Stimulated activated CD8-positive, alpha-beta memory T cell treated with anti-CD3 and anti-CD28 coated beads, Interleukin-7, amount 100 ng/mL, for 1 hour (primary cell): ENCODE measurements at places on chromosomes 2 and 18.

GRCh38 chr2:224532931-224533330 is 52.2 kb downstream of the CUL3 start:
- no peak for DNase-seq

DNA sequence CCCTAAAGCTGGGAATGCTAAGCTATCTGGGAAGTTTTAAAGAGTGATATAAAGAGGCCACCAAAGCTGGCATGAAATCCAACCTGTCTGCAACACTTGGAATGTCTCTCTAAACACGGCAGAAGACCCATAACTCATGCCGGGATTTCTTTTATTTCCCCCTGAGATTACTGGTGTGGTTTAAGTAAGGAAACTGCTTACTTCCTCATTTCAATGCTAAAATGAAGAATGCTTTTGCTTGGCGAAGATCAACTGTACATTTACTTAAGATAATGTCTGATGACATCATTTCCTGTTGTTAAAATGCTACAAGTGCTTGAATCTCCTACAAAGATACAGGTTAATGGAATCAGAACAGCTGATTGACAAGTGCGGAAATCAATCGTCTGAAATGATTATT is 353.8 kb upstream of the SALL3 start:
- DNase-seq: no peak

DNA sequence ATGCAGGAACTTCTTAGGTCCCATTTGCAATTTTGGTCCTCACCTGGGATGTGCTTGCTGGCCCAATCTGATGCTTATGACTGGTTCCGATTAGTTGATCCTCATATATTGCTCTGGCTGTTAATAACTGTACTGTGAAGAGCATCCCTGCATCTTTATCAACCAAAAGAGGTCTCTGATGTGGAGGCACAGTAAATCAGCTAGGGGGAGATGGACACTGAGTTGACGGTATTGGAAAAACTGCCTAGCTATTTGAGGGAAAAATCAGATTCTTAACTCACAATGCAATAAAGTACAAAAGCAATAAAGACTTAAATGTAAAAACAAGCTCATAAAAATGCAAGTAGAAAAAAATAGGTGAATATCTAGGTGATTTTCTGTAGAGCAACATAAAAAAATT is 188.0 kb upstream of the TCF4 start:
- DNase-seq: no peak

GRCh38 chr2:241092677-241093076 is 9.4 kb downstream of the MTERF4 start:
- DNase-seq: no peak

GRCh38 chr18:54883816-54884604 is 55.7 kb downstream of the RAB27B start:
- no peak for DNase-seq

GRCh38 chr2:178401994-178402437 is 49.0 kb downstream of the PRKRA start:
- no peak for DNase-seq

GRCh38 chr18:59272891-59273758 is at the start of gene RAX:
Gene RAX (minus strand): TSS chr18:59273454. CDS start chr18:59273206, 248 bp downstream.
- DNase-seq: no peak

GRCh38 chr2:131431336-131431735 is 44.6 kb upstream of the TUBA3D start:
- DNase-seq: no peak

DNA sequence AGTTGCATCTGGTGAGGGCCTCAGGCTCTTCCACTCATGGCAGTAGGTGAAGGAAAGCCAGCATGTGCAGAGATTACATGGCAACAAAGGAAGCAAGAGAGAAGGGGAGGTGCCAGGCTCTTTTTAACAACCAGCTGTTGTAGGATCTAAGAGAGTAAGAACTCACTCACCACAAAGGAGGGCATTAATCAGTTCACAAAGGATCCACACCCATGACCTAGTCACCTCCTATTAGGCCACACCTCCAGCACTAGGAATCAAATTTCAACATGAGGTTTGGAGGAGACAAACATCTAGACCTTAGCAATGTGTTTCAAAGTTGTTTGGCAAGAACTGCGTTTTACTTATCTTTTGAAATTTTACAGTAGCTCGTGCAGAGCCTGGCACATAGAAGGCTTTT is 20.5 kb upstream of the REG3A start:
- no peak for DNase-seq

DNA sequence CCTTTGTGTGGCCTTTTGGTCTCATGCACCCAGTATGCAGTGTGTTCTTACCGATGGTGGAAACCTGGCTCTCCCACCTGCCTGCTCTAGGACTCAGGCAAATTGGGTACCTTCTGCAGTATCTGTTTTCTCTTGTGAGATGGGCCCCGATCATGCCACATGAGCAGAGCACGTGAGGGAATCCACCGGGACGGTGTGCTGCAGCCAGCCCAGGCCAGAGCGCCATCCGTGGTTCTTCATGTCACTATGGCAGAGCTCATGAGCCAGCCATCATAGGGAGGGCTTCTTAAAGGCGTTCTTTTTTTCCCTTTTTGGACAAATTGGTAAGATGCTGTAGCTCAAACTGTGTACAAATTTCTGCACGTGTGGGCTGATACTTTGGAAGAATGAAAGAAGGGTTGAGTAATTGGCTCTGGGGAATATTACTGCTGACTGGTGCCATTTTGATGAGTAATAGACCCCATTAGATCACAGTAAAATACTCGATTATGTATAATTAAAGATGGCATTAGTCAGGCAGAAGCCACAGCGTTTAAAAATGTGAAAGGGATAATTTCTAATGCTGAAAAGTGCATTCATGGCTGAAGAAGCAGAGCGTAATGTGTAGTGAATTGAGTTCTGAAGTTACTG is 19.2 kb downstream of the SH3RF3 start:
- no peak for DNase-seq

GRCh38 chr2:107374249-107374648 is 452.4 kb upstream of the RGPD4 start:
- no peak for DNase-seq

DNA sequence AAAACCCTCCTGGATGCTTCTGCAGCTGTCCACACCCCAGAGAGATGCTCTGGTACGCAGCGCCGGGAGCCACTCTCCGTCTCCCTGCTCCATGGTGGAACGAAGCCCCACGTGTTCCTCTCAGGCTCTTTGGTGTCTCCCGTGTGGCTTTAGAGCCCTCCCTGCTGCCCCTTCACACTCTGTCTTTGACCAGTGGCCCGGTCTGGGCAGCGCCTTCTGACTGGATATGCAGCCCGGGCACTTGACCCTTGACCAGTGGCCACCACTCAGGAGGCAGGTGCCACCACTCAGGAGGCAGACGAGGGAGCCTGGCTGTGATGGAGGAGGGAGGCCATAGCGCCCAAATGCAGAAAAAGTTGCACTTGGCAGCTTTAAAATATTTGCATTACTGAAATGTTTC is 214.5 kb upstream of the SALL3 start:
- no peak for DNase-seq

- DNase-seq: no peak
These were observed 44.9 kb downstream of the STK25 start for GRCh38 chr2:241463276-241464135.

- DNase-seq: no peak
These were observed 47.5 kb downstream of the GAREM1 start for GRCh38 chr18:32422978-32423740.

GRCh38 chr18:21911551-21911950 is 171.0 kb downstream of the MIB1 start:
- no peak for DNase-seq

GRCh38 chr2:8378016-8378810 is 303.6 kb upstream of the ID2 start:
- DNase-seq: no peak

DNA sequence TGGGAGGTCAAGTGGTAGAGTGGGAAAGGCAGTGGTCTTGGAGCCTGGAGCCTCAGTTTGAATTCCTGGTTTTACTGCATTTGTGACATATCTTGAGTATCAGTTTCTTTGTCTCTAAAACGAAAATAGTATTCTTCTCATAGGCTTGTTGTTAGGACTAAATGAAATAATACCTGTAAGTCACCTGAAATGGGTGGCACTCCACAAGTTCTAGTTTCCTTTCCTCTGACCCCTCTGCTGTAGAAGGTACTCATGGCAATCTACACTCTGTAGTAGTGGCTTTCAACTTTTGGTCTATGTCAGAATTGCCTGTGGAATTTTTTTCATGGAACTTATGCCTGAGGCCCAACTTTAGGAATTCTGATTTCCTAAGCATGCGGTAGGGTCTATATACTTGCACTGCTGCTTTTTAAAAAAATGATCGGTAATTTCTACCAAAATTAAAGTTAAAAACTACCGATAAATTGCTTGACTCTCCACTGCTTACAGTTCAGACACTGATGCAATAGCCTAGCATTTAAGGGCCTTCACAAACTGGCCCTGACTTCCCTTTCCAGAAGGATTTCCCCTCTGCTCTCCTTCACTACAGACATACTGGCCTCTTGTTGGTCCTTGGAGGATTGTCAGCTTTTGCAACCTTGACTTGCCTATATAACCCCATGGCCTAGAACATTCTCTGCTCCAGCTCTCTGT is 47.2 kb downstream of the PLEK start:
- no peak for DNase-seq

DNA sequence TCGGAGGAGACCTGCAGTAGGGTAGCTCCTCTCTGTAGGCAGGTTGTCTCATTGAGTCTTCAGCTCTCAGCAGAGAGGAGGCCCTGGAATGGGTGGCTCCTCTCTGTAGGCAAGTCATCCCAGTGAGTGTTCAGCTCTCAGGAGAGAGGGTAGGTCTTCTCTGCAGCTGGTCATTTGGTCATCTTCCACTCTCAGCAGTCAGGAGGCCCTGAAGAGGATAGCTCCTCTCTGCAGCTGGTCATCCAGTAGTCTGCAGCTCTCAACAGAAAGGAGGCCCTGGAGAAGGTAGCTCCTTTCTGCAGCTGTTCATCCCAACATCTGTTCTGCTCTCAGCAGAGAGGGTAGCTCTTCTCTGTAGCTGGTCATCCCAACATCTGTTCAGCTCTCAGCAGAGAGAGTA is 26.0 kb upstream of the RUFY4 start:
- DNase-seq: no peak

GRCh38 chr2:120829633-120830025 is 94.0 kb downstream of the GLI2 start:
- DNase-seq: no peak

DNA sequence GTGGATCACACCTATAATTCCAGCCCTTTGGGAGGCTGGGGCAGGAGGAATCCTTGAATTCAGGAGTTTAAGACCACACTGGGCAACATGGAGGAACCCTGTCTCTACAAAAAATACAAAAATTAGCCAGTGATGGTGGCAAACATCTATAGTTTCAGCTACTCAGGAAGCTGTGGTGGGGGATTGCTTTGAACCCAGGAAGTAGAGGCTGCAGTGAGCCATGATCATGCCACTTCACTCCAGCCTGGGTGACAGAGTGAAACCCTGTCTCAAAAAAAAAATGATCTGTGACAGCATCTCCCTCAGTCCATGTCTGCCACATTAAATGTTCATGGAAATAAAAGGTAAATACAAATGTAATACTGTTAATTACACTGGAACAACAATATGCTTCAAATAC is 121.4 kb upstream of the COL5A2 start:
- DNase-seq: no peak

GRCh38 chr2:12797815-12798214 is 81.1 kb downstream of the TRIB2 start:
- DNase-seq: no peak

DNA sequence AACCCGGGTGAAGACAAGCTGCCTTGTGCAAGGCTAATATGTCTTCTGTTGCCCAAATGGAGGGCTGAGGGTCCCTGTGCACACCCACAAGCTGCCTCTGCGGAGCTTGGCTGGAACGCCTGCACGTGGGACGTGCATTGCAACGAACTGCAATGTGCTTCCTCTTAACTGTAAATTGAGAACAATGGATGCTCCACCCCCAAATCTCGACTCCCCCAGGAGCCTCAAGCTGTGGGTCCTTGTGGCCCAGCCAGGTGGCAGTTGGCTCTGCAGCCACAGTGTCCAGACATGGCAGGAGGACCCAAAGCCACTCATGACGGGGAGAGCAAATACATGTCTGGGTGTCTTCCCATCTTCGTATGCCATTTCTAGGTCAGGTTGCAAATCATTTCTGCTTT is 90.1 kb downstream of the TWIST2 start:
- no peak for DNase-seq

GRCh38 chr2:84619794-84620371 is 103.6 kb downstream of the DNAH6 start:
- DNase-seq: no peak

GRCh38 chr2:37928377-37928776 is 3.3 kb downstream of the RMDN2 start:
- DNase-seq: no peak

DNA sequence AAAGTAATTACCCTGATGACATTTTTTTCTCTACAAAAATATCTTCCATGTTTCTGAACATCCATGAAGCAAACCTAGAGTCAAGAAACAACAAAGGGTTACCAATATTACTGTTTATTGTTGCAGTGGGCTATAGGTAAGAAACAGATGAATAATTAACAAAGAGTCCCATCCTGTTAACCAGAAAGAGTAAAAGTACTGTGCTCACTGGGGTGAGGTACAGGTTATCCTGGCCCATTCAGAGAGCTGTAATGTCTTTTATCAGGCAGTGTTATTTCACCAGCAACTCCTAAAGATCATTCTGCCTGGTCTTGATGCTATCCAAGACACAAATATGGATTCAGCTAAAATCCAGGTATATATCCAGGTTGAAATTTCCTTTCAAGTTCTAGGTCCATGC is 754.9 kb downstream of the SATB2 start:
- no peak for DNase-seq

- no peak for DNase-seq
These were observed 37.4 kb downstream of the VAPA start for GRCh38 chr18:9951022-9951859.

GRCh38 chr2:127326289-127326945 is 32.5 kb upstream of the ERCC3 start:
- no peak for DNase-seq

DNA sequence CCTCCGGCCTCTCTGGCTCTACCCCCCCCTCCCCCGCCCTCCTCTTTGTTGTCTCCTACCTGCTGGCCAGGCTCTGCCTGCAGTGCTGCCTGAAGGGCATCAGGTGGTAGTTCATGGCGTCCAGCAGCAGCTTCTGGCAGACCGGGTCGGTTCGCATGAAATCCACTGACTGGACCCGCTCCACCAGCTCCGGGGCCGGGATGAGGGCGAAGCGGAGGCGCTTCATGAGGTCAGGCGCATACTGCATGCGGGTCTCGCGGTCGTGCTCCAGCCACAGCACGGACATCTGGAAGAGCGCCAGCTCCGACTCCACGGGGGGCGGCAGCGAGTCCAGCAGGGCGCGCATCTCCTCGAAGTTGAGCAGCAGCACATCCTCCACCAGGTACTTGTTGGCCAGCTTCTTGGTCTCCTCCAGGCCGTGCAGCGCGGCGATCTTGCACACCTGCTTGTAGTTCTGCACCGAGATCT is 3.2 kb downstream of the KLHL14 start:
- no peak for DNase-seq

- no peak for DNase-seq
These were observed 127.8 kb downstream of the TTC27 start for GRCh38 chr2:32755666-32756065.

GRCh38 chr2:29405266-29405665 is 290.1 kb downstream of the CLIP4 start:
- no peak for DNase-seq

DNA sequence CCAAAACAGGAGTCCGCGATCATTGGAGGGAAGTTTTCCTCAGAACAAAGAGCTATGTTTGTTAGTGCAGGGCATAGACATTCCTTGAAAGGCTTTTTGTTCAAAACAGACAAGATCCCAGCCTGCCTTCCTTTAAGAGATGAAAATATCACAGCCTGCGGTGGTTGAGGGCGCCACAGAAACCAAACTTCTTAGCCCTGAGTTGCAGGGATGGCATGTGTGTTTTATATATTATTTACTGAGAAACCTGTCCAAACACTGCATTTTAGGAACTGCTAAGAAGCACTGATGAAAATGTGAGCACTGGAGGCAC is 57.5 kb upstream of the TMEM178A start:
- DNase-seq: no peak
